ENCODE measurements at places on chromosomes 7 and 10.

- no peak for DNase-seq
Measured at GRCh38 chr7:151552352-151553028, 32.8 kb upstream of the RHEB start.

- DNase-seq, result no peak
Measured at GRCh38 chr7:26705567-26705966, 158.8 kb downstream of the SKAP2 start.

DNA sequence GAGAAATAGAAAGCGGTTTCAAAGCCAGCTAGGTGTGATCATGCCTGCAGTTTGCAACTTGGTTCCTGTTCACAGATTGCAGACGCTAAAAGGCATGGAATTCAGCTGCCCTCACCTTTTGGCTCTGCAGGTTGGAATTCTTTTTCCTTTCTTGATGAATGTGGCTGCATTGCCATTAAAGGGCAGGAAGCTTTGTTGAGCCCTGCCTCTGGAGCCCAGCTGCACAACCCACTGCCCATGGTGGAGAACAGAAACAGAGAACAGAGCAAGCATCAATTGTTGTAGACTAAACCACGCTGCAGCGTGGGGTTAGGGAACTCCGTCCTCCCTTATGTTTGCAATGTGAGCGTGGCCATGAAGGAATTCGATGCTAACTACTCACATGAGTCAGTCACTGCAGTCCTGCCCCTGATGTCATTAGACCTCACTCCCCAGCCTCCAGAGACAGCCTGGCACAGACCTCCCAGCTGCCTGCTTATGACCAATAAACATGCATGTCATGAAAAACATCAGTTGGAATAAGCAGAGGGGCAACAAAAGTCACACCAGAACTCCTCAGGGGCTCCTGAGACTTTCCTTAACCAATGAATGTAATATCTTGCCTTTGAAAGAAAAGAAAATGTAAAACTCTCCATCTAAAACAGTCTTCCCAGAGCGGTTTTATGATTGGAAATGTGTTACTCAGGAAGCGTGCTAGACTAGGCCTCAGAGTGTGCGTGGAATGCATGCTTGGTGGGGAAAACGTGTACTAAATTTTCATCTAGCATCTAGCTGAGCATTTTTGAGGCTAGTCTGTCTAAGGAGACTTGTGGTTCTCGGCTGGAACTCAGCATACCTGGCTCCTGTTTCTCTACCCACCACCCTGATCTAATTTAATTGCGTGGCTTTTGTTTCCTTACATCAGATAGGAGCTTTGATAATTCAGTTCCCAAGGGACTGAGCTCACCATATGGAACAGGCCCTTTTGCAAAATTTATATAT is 232.2 kb downstream of the KIAA1217 start:
- no peak for DNase-seq

GRCh38 chr10:114400091-114400490 is 4.2 kb downstream of the AFAP1L2 start:
- no peak for DNase-seq

DNA sequence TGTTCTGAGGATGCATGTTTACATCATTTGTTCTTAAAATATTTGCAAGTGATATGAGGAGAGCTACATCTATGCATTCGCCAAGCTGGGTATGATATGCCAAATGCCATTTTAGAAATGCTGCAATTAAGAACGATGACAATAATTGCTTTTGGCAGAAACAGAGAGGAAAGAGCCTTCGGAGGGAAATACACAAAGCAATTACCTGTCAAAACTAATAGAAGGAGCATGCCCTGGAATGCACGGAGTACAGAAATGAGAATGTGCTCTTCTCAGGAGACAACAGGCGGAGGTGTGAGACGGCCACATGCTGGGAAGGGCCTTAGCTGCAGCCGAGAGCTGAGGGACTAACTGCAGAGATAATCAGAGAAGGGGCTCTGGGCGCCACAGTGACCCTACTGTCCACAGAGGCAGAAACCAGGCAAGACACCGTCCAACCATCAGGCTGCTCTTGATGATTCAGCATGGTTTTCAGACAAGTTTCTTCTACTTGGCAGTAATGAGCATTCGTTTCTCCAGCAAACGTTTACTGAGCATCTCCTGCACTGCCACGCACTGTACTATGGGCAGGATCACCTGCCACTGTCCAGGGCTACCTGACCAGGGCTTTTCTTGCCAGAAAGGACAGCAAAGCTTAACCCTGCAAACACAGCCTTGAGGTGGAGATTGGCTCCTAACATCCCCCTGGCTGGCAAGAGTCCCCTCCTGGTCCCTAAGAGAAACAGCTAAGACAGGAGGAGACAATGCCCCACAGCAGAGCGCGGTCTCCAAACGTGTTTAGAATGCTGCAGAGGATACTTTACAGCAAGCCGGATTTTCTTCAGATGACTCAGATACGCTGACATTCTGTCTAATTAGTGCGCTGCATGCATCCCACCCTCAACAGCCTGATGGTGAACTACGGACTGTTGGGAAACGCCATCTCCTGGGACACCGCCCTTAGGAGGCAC is 18.1 kb downstream of the VIPR2 start:
- DNase-seq, result no peak

DNA sequence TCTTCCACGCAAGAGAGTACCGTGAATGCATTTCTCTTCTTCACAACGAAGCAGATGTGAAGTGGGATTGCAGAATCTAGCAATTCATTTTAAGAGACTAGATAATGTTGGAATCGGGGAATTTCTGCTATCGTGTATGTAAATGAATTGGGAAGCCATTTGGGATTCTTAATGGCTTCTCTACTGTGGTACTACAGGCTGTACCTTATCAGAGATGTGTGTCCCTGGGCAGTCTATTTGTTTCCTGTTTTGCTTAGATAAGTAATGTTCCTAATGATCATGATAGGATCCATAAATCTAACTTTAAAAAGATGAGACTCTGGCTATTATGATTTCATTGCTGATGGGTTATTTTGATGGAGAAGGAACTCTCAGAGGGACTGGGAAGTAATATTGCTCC is 320.6 kb downstream of the REEP3 start:
- no peak for DNase-seq

GRCh38 chr10:1183033-1183396 is 126.8 kb downstream of the WDR37 start:
- no peak for DNase-seq

GRCh38 chr10:21202776-21203462 is 305.8 kb upstream of the NEBL start:
- DNase-seq, result no peak

- DNase-seq, result no peak
Measured at GRCh38 chr10:51846856-51847506, 147.6 kb upstream of the CSTF2T start.

DNA sequence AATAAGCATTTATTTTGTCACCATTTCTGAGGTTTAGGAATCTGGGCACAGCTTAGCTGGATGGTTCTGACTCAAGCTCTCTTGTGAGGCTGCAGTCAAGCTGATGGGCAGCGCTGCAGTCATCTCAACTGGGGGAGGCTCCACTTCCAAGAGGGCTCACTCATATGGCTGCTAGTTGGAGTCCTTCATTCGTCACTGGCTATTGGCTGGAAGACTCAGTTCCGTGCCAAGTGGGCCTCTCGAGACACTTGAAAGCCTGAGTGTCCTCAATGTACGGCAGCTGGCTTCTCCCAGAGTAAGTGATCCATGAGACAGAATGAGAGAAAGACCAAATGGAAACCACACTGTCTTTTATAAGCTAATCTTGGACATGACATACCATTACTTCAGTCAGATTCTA is 21.6 kb upstream of the COL13A1 start:
- no peak for DNase-seq

- no peak for DNase-seq
Measured at GRCh38 chr10:33665501-33665900, 331.0 kb upstream of the NRP1 start.

- DNase-seq, result no peak
Measured at GRCh38 chr10:50990568-50991455, 83.5 kb upstream of the PRKG1 start.

DNA sequence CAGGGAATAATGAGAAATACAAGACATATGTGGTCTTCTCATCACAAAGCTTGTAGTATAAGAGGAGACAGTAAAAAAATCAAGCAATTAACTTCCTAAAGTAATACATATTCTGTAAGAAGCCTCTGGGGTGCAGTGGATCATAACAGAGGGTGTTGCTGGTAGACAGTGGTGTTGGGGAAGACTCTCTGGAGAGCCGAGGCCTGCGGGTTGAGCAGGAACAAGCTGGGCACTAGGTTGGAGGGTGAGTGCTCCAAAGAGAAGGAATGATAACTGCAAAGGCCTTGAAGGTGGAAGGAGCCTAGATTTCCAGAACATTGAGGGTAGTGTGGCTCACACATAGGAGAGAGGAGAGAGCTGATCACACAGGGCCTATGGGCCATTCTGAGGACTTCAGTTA is 1.5 kb downstream of the GIMAP4 start:
- DNase-seq, result no peak

- no peak for DNase-seq
Measured at GRCh38 chr10:44862006-44862751, 49.0 kb upstream of the TMEM72 start.

DNA sequence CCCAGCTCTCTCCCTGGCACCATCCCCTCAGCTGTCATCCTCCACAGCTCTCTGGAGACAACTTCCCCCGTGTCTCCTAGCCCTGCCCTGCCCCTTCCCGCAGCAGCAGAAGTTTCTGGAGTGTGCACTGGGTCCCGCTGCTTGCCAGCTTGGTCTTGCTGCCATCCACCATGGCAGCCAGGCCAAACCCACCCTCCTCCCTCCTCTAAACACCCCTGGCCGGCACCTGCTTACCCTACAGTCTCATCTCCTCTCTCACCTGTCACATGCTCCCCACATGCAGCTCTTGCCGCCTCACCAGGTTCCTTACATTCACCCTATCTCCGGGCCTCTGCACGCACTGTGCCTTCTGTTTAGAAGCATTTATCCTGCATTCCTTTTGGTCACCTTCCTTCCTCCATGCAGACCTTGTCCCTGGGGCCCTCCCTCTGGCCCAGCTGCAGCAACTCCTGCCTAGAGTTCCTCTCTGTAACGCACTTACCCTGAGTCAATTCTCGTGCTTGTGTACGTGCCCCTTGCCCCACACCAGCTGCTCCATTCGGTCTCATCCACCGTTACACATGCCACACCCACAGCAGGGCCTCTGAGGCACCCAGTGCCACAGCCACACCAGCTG is 93.9 kb upstream of the RET start:
- DNase-seq, result no peak

All from stimulated activated CD8-positive, alpha-beta memory T cell treated with anti-CD3 and anti-CD28 coated beads, Interleukin-4, amount 100 ng/mL, for 1 hour (primary cell).